ENCODE measurements at places on chromosomes 11 and 22.

DNA sequence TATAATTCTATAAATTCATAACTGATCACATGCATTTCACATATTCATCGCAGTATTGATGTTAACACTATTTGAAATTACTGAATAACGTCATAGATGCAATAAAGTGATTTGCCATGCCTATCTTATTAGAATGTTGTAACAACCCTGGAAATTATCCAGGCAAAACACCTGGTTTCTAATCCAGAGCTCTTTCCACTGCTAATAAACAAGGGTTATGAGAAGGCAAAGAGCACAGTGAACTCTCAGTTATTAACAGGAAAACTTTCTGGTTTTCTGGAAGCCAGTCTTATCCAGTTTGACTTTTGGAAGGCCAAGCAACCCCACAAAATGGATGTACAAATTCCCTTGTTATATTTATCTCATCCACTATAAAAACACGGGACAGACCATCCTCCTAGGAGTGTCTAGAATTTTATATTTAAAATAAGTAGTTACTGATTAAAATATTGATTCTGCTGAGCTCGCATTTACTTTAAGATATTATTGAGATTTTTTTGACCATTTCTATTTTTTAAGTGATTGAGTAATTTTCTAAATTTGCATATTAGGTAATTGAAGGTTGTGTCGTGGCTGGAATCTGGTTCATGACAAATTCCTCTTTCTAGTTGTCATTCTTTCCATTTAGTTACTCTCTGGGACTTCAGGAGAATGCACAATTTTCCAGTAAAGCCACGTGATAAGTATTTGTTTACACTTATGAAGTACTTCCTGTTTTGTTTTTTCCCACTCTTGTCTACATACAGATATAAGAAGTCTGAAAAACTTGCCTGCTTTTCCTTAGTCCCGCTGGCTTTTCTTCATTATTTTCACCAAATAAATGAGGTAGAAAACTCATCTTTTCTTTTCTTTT, 47.9 kb downstream of the DCUN1D5 start:
- no peak for DNase-seq

GRCh38 chr11:65932558-65932919, 12.7 kb upstream of the TSGA10IP start:
- no peak for DNase-seq

- no peak for DNase-seq
Measured at GRCh38 chr22:36765943-36766450, 9.9 kb downstream of the IFT27 start.

DNA sequence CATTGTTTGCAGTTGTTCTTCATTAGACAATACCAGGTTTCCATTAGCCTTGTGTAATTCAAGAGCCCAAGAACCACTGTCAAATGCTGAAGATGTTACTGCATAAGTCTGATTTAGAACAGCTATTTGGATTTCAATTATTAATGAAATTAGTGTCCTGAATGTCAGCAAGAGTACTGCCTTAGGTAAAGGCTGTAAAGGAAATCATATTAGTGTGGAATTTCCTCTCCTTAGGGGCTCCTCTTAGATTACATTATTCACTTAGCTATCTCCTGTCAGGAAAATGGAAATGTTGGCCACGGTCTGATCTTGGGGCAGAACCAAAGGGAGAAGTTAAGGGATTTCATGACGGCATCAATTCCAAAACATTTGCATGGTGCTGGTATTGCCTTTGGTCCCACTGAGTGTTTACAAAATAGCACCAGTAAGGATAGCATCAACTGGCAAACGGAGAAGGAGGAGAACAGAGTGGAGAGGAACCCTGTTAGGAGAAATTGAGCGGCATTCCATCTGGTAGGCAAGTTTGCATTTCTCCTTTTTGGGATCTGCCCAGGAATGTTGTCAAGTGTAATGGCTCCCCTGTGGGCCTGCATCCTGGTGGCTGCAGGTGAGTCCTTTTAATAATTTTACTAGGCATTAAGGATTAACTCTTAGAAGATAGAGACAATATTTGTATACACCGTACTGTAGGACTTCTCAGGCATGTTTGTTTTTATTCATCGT, at the start of gene HTR3B:
TSS of gene HTR3B (plus strand) at position 418 of the 723 bp plus-strand sequence. CDS start at position 556, 138 bp downstream.
- no peak for DNase-seq

- DNase-seq = no peak
Measured at GRCh38 chr11:83403691-83404389, 117.7 kb upstream of the CCDC90B start.

GRCh38 chr11:34379079-34379478, 21.3 kb upstream of the ABTB2 start:
- DNase-seq = no peak

DNA sequence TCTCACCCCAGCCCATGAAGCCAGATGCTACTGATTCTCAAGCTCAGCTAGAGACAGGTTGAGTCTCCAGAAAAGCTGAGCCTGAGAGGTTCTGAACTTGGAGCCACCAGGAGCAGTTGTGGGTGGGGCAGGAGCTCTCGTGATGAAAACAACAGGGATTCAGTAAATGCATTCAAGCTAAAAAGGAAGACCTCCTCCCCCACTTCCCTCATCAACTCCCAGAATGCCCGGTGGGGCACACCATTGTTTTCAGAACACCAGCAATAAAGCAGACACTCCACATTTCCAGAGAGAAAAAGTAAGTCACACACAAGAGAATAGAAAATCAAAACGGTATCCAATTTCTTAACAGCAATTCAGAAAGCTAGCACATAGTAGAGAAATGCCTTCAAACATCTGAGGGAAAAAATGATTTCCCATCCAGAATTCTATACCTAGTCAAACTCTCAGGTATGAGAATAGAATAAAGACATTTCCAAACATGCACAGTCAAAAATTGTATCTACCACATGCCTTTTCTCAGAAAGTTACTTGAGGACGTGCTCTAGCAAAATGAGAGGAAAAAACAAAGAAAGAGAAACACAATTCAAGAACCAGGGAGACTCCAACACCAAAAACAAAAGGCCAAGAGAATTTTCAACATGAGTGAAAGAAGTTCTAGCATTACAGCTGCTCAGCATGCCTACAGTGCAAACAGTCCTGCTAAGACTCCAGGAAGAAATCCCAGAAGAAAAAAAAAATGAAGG, 56.8 kb downstream of the CDKN1C start:
- no peak for DNase-seq

GRCh38 chr11:131278472-131278871, 91.9 kb upstream of the NTM start:
- no peak for DNase-seq

GRCh38 chr11:119637481-119637880, 91.5 kb downstream of the NECTIN1 start:
- DNase-seq = no peak

DNA sequence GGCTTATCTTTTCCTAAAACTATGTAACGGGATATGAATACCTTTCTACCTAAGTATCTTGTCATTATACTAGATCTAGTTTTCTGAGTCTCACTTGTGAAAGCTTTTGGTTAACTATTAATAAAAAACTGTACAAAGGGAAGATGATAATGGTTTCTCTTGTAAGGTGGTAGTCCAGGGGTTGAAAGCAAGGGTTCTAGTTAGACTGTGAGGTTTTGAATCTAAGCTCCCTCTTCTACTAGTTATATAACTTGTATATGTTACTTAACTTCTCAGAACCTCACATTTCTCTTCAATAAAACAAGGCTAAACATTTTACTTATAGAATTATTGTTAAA, 54.3 kb downstream of the ARHGEF12 start:
- DNase-seq = no peak

DNA sequence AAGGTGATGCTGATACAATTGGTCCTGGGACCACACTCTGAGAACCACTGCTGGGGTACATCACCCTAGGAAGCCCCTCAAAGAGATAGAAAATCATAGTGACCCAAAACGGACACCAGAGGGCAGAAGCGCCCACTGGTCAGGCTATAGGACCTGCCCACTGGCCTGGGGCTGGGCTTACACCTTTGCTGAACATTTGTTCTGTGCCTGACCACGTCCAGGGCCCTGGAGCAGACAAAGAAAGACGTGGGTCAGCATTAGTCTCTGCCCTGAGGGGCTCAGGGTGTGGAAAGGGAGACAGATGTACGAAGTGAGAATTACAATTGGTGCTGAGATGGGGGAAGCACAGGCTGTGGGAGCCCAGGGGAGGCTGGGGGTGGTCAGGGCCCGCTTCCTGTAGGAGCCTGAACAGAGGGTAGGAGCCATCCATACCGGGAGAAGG, 14.4 kb upstream of the SERPINH1 start:
- DNase-seq = no peak

DNA sequence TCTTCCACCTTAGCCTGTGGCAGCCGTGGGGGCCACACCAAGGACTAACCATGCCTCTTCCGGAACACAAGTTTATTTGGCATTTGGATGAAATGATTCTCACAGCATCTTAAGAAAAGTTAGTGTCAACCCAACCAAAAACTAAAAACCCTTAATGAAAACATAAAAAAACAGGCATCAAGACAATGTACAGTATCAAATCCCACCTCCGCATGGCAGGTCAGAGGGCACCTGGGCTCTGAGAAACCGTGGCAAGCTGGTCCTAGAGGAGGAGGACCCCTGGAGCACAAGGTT, 86.0 kb downstream of the DGCR2 start:
- no peak for DNase-seq

DNA sequence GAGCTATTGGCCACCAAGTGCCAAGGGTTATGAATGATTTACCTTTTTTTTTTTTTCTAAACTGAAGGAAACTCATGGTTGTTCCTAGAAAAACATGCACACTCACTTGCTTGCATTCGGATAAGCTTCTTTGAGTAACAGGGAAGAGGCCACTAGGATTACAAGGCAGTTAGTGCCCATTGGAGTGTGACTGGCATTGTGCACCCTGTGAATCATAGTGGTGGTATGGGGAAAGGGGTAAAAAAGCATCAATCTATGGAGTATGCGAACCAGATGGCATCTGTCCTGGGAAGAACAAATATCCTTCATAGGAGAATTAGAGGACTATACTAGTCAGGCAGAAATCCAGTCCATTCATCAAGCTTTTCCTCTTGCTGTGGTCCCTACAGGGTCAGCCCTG, 24.2 kb downstream of the CD44 start:
- no peak for DNase-seq

- no peak for DNase-seq
Measured at GRCh38 chr22:41799486-41800347, 762 bp upstream of the CCDC134 start.

- no peak for DNase-seq
Measured at GRCh38 chr11:60926500-60926899, 2.2 kb downstream of the TMEM132A start.

GRCh38 chr11:121274332-121274991, 18.1 kb upstream of the SC5D start:
- no peak for DNase-seq

GRCh38 chr11:102291831-102292230, 25.5 kb upstream of the BIRC3 start:
- no peak for DNase-seq

GRCh38 chr22:40385036-40385782, 14.8 kb downstream of the SGSM3 start:
- no peak for DNase-seq

- no peak for DNase-seq
Measured at GRCh38 chr11:35039076-35039475, 99.9 kb upstream of the CD44 start.

DNA sequence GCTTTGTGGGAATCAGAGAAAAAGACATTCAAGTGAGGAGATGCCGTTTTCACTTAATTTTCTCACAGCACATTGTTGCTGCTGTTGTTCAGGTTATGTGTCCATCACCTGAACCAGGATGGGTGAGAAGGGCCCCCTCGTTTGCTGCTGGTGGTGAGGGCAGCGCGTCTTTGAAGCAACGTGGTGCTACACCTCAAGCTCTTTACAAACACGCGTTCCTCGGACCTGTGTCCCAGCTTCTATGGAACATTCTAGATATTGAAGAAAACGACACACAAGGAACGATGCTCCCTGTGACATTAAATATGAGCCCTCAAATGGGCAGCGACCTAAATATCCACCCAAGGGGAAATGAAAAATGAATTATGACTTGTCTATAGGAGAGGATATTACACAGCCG, 418.6 kb downstream of the MN1 start:
- DNase-seq = no peak

- no peak for DNase-seq
Measured at GRCh38 chr11:35584321-35584720, 33.9 kb upstream of the FJX1 start.

DNA sequence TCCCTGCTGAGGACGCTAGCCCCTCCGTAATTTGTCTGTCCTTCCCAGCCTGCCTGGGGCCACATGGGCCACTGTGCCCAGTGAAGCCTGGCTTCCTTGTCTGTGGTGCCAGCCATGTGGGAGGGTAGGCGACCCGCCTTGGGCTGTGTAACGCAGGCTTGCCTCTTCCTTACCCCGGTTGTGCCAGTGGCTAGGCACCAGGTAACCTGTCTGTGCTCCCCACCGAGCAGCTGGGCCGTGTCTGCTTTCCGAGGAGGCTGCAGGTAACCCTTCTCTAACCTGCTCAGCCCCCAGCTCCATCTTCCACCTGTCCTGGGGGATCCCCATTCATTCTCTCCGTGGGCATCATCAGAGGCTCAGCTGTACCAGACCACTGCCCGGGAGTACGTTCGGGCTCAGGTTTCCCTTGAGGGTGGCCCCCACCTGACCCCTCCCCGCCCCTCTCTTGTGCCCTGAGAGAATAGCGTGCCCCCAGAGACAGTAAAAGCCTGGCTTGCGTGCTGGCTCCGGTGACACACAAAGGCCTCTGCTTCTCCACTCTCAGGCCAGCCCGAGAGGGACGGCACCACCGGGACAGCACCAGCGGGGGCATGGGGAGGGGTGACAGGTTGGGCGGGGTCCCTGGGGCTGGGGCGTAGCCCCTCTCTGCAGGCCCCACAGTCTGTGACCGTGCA, 79.1 kb downstream of the CDKN1C start:
- no peak for DNase-seq

- no peak for DNase-seq
Measured at GRCh38 chr22:50311606-50312351, 4.3 kb upstream of the PLXNB2 start.

DNA sequence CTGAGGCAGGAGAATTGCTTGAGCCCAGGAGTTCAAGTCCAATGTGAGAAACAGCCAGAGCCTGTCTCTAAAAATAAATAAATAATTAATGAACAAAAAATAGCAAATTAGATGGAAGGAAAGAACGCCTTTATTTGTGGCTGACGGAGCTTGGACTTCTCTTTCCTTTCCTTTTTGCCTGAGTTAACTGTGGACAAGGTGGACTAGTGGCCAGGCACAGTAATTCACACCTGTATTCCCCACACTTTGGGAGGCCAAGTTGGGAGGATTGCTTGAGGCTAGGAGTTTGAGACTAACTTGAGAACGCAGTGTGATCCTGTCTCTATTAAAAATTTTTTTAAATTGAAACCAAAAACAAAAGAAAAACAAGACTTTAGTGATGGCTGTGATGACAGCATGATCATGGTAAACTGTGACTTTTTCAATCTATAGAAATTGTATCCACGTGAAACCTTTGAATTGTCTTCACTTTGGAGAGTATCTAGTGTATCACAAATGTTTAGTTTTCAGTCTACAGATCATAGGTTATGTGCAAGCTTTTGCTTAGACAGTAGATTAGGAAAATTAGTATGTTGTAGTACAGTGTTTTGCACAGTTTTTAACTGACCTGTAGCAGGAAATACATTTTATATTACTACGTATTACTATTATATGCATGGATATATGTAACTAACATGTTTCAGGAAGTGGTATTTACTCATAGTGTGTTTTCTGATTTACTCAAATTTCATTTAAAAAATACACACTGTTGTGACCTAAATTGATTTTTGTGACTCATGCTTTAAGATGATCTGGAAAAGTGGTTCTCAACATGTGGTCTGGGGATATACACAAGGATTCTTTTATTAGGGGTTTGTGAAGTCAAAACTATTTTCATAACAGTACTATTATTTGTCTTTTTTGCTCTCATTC, 42.1 kb downstream of the KDM2A start:
- DNase-seq = no peak

Measured in activated CD8-positive, alpha-beta memory T cell treated with anti-CD3 and anti-CD28 coated beads for 1 hour (primary cell).